Subcutaneous adipose tissue (tissue), 4 donors: ENCODE measurements at places on chromosomes 12 and 14. TPM values are rescaled to one million over a fixed set of nuclear protein-coding genes. Genes with fewer than 3 reads are reported as not detected.

Gene TSPAN11
- total RNA-seq = 0.22 TPM

Gene SIRT4
- 1.9 TPM for total RNA-seq

Gene EPYC
- total RNA-seq = not detected

Gene ACRBP
- 4.9 TPM for total RNA-seq

Gene SLC2A14
- total RNA-seq = not detected

Gene BCL7A
- total RNA-seq = 2.1 TPM

Gene KCNH3
- not detected for total RNA-seq

Gene BAZ2A
- total RNA-seq = 61.9 TPM

Gene EFS
- 9.2 TPM for total RNA-seq

Gene GUCY2C
- total RNA-seq = not detected

Gene DIO3
- total RNA-seq = 6.2 TPM

Gene BHLHE41
- 18.3 TPM for total RNA-seq

Gene FAM181A
- total RNA-seq = not detected

Gene GAPDH
- 867 TPM for total RNA-seq

Gene TMX1
- 54.6 TPM for total RNA-seq

Gene CPNE6
- not detected for total RNA-seq

Gene KRT71
- total RNA-seq = not detected

Gene KRT78
- not detected for total RNA-seq

Gene TOMM20L
- total RNA-seq = not detected

Gene LAG3
- 0.44 TPM for total RNA-seq

Gene GZMB
- 1.3 TPM for total RNA-seq

Gene HOXC4
- total RNA-seq = 2.6 TPM

Gene SLC22A17
- 5.5 TPM for total RNA-seq

Gene NCKAP5L
- total RNA-seq = 13.7 TPM

Gene GALNT16
- total RNA-seq = 5.1 TPM

Gene CCDC184
- total RNA-seq = 0.22 TPM

Gene XPOT
- total RNA-seq = 116 TPM

Gene ISCA2
- 10.3 TPM for total RNA-seq

Gene ERP27
- total RNA-seq = not detected

Gene HOXC5
- 0.85 TPM for total RNA-seq

Gene TMEM106C
- 16.5 TPM for total RNA-seq

Gene RAD9B
- not detected for total RNA-seq

Gene NPFF
- not detected for total RNA-seq

Gene RNASE3
- total RNA-seq = not detected

Gene SLC25A47
- not detected for total RNA-seq

Gene ZDHHC22
- not detected for total RNA-seq

Gene ETV6
- 21.0 TPM for total RNA-seq

Gene METTL25
- total RNA-seq = 10.7 TPM

Gene GIT2
- 41.8 TPM for total RNA-seq

Gene CMKLR1
- total RNA-seq = 34.6 TPM

Gene ENDOU
- total RNA-seq = 3.2 TPM

Gene AMDHD1
- 0.98 TPM for total RNA-seq

Gene SLC39A5
- total RNA-seq = not detected

Gene SLC6A13
- total RNA-seq = not detected

Gene POLR3B
- 4.7 TPM for total RNA-seq

Gene METTL1
- 4.5 TPM for total RNA-seq

Gene BMP4
- 10.0 TPM for total RNA-seq

Gene JPH4
- 2.0 TPM for total RNA-seq

Gene OLR1
- total RNA-seq = 8.7 TPM

Gene SYNDIG1L
- total RNA-seq = not detected

Gene REM2
- not detected for total RNA-seq

Gene HOXC12
- 0.17 TPM for total RNA-seq

Gene FAM90A1
- total RNA-seq = 0.33 TPM
